ENCODE measurements at places on chromosomes 2 and 18.

DNA sequence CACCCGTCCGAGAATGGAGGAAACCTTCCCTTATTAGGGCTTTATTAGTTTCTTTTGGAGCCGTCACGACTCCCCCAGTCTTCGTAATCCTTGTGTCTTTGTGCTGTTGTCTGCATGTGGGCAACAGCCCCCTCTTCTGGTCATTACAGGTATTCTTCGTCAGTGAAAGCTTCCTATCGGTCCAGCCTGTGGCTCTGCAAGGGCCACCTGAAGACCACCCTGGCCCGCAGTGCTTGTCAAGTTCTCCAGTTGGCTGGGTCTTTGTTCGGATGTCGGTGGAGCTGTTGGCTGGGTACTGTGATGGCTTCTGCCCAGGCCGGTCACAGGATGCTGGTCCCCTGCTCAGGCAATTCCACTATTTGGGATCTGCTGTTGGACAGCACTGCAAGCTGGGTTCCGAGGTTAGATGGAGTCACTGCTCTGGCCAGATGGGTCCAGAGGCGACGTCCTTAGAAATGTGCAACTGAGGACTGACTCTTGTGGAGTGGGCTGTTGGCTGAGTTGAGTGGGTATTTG, 19.2 kb downstream of the E2F6 start:
- DNase-seq: peak; percentile 69

DNA sequence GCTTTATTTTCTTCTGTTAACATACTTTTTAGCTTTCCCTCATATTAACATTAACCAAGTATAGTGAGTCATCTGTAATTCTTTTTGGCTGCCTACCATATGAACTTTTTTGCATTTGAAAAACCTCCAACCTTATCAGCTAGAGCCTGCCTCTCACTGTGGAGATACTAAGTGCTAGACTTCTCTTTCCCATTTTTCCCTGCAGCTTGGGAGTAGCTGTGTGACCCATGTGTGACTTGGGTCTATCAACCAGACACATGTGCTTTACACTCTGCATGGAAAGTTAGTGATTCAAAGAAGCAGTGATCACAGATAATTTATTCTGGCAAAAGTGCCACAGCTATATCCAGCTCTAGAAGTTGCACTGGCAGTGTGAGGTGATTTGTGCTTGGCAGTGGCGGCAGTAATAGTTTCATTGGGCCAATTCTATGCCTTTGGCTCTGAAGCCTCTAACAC, 36.3 kb downstream of the PREPL start:
- DNase-seq: no peak

- DNase-seq: no peak
Observed at GRCh38 chr2:13806539-13806938, 826.0 kb upstream of the LRATD1 start.

- DNase-seq: peak; percentile 61
Observed at GRCh38 chr2:207162316-207162715, 3.4 kb downstream of the KLF7 start.

DNA sequence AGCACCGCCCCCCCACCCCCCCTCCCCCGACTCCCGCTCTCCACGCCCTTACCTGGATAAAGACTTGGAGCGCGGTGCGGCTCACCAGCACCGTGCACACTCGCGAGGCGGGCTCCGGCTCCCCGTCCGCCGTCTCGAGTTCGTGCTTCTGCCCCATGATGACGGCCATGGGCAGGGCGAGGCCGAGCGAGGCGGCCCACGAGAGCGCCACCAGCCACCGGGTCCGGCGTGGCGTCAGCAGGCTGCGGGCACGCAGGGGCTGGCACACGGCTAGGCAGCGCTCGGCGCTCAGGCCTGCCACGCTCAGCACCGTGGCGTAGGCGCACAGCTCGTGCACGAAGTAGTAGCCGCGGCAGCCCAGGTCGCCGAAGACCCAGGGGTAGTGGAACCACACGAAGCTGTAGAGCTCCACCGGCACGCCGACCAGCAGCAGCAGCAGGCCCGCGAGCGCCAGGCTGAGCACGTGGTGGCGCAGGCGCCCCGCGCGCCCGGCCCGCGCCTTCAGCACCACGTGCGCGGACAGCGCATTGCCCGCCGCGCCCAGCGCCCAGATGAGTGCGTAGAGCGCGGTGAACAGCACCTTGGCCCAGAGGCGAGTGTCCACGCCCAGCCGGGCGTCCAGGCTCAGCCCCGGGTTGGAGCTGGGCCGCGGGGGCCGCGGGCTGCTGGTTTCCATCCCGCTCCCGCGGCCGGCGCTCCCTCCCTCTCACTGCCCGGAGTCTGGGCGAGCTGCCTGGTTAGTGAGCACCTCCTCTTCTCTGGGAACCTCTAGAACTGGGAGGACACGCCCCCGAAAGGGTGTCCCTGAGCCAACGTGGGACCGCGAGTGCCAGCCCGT, at the start of gene NTSR2:
TSS of gene NTSR2 (minus strand) at position 742 of the 838 bp plus-strand sequence. CDS start at position 676, 66 bp downstream.
- peak; percentile 57 for DNase-seq

All from pons (tissue), 1 donor.